ENCODE measurements at places on chromosomes 1 and 21. TPM values are rescaled to one million over a fixed set of nuclear protein-coding genes. Genes with fewer than 3 reads are reported as not detected.

Gene CENPF
- total RNA-seq: 17.6 TPM

Gene OR2G6
- not detected for total RNA-seq

Gene ARHGEF10L
- total RNA-seq: 61.2 TPM

Gene RGS8
- total RNA-seq: not detected

Gene PAPPA2
- 23.4 TPM for total RNA-seq

Gene SDC3
- total RNA-seq: 24.3 TPM

Gene SRGAP2C
- total RNA-seq: 20.4 TPM

Gene RASAL2
- total RNA-seq: 26.8 TPM

Gene OR2T29
- not detected for total RNA-seq

Gene BOLA1
- total RNA-seq: 18.1 TPM

Gene MATN1
- total RNA-seq: 0.47 TPM

Gene MYOG
- 32.3 TPM for total RNA-seq

Gene TAS1R1
- 0.53 TPM for total RNA-seq

Gene ANKRD35
- 3.1 TPM for total RNA-seq

Gene FMO4
- total RNA-seq: 5.4 TPM

Gene CATSPERE
- total RNA-seq: 1.9 TPM

Gene SLC45A1
- 2.0 TPM for total RNA-seq

Gene ILDR2
- total RNA-seq: 10.2 TPM

Gene NIPAL3
- 33.1 TPM for total RNA-seq

Gene KLHDC9
- total RNA-seq: 10.7 TPM

Gene RGS4
- total RNA-seq: 4.5 TPM

Gene CBR3
- total RNA-seq: 2.3 TPM

Gene GPA33
- 0.12 TPM for total RNA-seq

Gene ZNF644
- total RNA-seq: 90.0 TPM

Gene SV2A
- 6.2 TPM for total RNA-seq

Gene DMAP1
- total RNA-seq: 35.3 TPM

Gene RHD
- total RNA-seq: 3.8 TPM

Gene SPRR1A
- total RNA-seq: not detected

Gene CLCA1
- not detected for total RNA-seq

Gene NKAIN1
- 1.1 TPM for total RNA-seq

Gene REG4
- 0.58 TPM for total RNA-seq

Gene SLC19A1
- total RNA-seq: 12.0 TPM

Gene AADACL4
- total RNA-seq: 0.82 TPM

Gene C1orf21
- total RNA-seq: 13.7 TPM

Gene AGTRAP
- 40.9 TPM for total RNA-seq

Gene CFHR3
- total RNA-seq: 0.23 TPM

Gene HRNR
- total RNA-seq: not detected

Gene PGLYRP4
- not detected for total RNA-seq

Gene FGR
- 10.9 TPM for total RNA-seq

Gene ADCY10
- 0.18 TPM for total RNA-seq

Gene HDAC1
- 90.4 TPM for total RNA-seq

Gene GPR52
- 3.4 TPM for total RNA-seq

Gene HMCN1
- total RNA-seq: 45.3 TPM

Gene CYYR1
- total RNA-seq: 21.1 TPM

Gene NHLH1
- total RNA-seq: not detected

Gene TRNP1
- 4.4 TPM for total RNA-seq

Gene SUSD4
- total RNA-seq: 17.2 TPM

Gene CLCA4
- total RNA-seq: not detected

Gene GFI1
- 1.5 TPM for total RNA-seq

Gene OR2AK2
- not detected for total RNA-seq

Gene CFHR1
- total RNA-seq: not detected

Gene CHODL
- total RNA-seq: 42.3 TPM

Gene ATAD3C
- total RNA-seq: 5.8 TPM

Gene TAS1R2
- not detected for total RNA-seq

Gene KRTAP10-9
- not detected for total RNA-seq

Gene KLHL20
- total RNA-seq: 25.5 TPM

Gene CD160
- total RNA-seq: 0.18 TPM

Gene TDRD5
- 3.0 TPM for total RNA-seq
